ENCODE measurements at places on chromosomes 4 and X.

- no peak for DNase-seq
Observed at GRCh38 chrX:3262901-3263300, 83.6 kb downstream of the MXRA5 start.

GRCh38 chr4:76624931-76625715 is 190.1 kb downstream of the SHROOM3 start:
- DNase-seq: no peak

GRCh38 chr4:82611982-82612381 is 50.2 kb upstream of the TMEM150C start:
- no peak for DNase-seq

DNA sequence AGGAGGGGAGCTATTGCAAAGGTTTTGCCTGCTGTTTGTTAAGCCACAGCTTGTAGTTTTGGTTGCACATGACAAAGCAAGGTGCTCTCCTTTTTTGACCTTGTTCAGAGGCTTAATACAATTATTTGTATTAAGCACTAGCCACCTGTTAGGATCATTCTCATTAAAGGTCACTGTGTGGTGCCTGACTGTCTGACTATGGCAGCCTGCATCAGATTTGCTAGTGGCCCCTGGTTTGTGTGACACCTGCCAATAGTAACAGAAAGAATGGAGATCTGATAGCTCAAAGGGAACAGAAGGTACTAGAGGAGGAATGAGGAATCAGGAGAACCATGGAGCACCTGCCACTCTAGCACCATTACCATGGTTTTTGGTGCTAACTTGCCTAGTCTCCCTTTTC is 102.5 kb downstream of the POLA1 start:
- DNase-seq: no peak

DNA sequence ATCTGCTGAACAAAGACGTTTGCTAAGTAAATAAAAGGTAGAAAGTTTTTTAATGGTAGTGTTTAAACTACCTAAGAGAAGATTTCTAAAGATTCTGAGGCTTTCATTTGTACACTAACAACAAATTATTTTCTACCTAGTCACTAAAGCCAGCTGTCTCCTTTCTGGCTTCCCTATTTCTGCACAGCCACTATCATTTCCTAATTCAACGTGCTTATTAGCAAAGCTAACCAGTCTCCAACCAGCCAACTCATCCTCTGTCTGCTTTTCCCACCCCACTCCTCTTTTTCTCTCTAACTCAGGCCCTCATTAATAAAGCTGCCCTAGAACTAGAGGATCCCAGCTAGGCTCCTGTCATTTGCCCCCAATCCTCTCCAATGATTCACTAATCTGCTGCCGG is 118.2 kb downstream of the ZNF827 start:
- no peak for DNase-seq

DNA sequence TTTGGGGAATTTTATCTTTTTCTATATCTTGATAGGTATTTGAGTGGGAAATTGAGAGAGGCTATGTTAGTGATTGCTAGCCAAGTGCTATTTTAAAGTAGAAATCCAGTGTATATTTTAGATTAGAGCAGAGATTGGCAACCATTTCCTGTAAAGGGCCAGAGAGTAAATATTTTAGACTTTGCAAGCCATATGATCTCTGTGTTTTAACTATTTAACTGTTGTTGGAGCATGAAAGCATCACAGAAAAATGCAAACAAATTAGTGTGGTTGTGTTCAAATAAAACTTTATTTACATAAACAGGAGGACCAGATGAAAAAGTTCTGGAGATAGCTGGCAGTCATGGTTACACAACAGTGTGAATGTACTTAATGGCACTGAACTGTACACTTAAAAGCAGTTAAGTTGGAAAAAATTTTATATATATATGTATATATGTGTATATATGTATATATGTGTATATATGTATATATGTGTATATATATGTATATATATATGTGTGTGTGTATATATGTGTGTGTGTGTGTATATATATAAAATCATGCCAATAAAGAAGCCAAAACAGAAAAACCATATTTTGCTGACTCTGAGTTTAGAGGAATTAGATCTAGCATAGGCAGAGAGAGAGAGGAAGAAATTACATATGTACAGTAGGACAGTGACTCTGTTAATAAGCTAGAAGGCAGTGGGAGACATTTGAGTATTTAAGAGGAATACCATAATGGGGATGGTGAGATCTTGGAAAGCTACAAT is 83.4 kb downstream of the TMEM164 start:
- no peak for DNase-seq

DNA sequence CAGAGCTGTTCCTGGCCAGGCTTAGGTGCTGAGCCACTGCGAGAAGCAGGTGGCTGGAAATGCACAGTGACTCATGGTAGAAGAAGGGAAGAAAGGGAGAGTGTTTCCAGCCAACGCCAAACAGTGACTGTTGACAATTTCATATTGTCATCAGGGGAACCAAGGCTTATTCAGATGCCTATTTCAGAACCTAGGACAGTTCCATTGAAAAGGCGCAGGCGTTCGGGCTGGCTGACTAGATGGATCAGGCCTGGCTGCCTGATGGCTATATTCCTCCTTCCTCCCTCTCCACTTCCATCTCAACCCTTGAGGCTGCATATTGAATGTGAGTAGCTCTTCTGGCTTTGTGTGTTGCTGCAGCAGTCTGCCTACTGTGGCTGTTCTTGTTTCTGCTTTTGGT is 73.0 kb upstream of the FRMPD4 start:
- no peak for DNase-seq

DNA sequence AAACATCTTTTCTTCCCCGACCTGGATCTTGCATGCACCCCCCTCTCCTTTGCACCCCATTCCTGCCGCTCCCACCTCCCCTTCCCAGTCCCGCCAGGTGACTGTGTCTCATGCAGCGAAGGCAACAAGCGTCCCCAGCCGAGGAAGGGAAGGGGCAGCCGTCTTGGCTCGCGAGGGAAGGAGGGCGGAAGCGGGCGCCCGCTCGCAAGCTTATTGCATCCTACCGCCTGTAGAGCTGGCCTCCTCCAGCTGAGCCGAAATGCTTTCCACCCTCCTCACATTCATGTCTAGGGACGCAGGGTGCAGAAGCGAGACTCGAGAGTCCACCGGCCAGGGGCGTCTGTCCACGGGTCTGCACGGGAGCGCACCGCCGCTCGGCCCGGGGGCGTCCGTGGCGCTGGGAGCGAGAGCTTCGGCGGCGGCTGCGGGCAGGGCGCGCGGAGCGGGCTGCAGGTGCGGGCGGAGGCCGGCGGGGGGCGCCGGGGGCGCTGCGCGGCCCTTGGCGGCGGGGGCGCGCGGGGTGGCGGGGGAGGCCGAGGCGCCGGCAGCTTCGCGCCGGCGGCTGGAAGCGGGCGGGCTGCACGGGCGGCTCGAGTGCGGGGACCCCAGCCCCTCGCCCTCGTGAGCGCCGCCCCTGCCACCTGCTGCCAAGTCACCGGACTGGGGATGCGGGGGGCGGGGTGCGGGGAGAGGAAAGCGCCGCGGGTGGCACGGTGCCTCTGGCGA is at the start of gene KCNIP4:
KCNIP4 (minus strand) TSS at position 426 of the 726 bp plus-strand sequence.
- no peak for DNase-seq

GRCh38 chrX:46635186-46635585 is 61.6 kb downstream of the CHST7 start:
- DNase-seq: no peak

DNA sequence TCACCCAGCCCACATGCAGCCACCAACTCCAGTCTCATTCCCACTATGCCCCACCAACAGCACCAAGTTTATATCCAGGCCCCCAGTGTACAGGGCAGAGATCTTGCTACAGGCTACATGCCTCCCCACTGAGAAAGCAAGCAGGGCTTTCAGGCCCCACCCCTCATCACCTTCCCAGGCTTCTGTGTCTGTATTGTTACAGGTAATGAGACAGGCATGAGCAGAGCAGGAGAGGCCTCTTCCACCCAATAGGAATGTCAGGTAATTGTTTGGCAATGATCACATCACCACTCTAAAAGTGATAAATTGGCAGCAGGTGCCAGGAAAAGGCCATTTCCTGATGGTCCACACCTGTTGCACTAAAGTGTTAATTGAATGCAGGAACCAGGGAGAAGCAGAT is 102.5 kb downstream of the ZNF518B start:
- DNase-seq: no peak

GRCh38 chrX:17298564-17298963 is 76.4 kb upstream of the NHS start:
- no peak for DNase-seq

DNA sequence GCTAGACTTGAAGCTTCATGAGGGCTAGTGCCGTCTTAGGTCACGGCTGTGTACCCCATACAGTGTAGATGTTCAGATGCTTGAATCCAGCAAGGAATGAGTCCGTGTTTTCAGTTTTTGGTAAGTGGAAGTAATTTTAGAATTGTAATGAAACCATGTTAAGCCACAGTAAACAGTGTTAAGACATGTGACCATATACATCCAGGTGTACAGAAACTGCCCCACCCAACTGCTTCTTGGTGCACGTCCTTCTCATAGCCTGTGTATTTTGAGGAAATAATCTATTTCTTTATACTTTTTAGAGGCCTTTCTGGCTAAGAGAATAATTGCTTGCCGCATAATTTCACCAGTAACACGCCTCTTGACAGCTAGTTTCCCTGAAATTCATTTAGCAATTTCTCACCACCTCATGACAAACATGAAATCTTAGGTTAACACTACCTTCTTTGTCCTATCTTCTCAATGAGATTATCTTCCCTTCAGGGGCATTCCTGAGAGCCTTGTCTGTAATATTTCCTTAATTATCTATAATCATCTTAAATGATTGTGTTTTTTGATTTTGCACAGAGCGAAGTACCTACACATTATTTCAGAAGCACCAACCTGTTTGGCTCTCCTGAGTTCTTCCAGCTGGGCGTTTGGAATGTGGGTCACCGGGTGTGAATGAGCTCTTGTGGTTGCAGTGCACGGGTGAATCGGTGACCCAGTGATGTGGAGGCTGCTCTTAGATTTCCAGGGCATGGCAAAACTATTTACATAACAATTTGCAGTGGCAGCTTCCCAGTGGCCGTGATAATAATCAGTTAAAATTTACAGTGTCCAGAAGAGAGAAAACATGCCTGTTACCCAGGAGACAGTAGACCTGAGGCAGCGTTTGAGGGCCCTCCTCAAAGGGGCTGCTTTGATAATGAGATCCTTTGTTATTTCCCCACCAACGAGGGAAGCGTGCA is 50.2 kb upstream of the TADA2B start:
- DNase-seq: no peak

GRCh38 chr4:41172786-41173185 is 41.6 kb downstream of the APBB2 start:
- DNase-seq: no peak

DNA sequence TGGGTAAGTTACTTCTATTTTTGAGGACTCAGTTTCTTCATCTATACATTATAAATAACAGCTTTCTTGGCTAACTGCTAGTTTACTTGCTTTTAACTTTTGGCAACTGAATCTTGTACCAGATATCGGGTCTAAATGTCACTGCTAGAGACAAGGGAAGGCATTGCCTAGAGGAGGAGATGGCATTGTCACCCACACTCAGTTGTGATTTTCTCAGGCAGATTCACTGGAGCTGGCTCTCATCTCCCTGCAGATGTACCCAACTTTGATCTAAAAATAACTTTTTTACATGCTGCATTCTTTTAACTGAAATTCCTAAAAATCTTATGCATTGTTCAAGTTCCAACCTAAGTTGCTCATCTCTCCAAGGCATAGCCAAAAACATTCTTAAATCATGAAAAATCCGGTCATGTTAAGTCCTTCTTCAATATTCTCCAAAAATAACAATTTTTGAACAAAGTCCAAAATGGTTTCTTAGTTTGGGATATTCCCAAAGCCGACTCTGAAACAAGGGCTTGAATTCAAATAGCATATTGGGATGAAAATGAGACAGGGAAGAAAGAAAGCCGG is 469.0 kb upstream of the BOD1L1 start:
- no peak for DNase-seq

DNA sequence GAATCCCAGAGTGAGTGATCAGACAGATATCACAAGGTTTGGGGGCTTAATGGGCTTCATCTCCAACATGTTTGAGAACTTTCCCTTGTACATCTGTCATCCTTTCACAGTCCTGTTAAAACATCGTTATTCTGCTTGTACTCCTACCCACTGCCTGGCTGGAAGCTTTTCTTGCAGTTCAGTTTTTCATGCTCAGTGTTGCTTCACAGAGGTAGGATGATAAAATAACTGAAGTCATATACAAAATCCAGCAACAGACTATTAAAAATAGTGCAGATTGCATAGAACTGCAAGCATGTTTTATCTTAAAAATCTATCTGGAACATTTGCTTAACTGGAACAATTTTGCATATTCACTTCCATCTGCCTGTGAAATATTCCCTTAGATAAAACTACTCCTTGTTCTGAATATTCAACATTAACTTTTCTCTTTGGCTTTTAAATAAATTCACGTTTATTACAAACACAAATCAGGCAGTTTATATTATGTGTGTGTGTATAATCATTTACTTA is 579.6 kb upstream of the IGFBP7 start:
- DNase-seq: no peak

DNA sequence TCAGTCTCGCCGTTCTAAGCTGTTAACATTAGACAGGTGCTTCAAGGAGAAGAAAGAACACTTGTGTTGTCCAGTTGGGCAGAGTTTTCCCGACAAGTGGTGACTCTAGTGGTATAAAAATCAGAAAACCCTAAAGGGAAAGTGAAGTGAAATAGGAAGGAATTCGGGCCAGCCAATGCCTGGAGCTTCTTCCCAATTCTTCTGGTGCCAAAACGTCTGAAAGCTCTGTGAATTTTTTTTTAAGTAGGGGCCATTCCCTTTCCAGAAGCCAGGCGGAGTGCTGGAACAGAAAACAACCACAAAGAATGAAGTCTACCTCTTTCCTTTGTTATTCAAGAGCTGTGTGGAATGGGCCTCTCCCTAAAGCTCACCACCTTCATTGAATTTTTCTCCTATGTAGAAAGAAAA is 43.1 kb upstream of the PPARGC1A start:
- no peak for DNase-seq

GRCh38 chr4:183905593-183906488 is 734 bp downstream of the STOX2 start:
- DNase-seq: no peak
